ENCODE measurements at places on chromosomes 1 and 21.

DNA sequence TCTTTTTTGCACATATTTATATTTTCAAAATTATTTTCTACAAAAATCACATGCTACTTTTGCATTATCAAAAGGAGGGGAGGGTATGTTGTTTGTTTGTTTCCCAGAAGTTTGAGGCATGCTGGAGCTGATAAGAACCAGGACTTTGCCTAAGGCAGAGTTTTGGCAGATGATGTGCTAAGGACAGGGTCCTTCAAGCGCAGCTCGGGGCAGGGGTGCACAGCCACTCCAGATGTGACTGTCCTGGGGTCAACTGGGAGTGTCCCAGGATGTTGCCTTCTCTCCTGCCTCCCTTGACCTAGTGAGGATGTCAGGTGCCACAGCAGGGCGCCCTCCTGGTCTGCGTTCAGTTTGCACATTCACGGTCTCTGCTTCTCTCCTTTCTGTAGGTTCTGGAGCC, 42.6 kb upstream of the SRRM1 start:
- no peak for DNase-seq

- no peak for DNase-seq
Observed at GRCh38 chr1:220003610-220004299, 42.5 kb downstream of the EPRS1 start.

- no peak for DNase-seq
Observed at GRCh38 chr1:77250126-77250525, 30.9 kb upstream of the PIGK start.

- DNase-seq, result no peak
Observed at GRCh38 chr1:39489567-39490239, 1.7 kb upstream of the BMP8A start.

DNA sequence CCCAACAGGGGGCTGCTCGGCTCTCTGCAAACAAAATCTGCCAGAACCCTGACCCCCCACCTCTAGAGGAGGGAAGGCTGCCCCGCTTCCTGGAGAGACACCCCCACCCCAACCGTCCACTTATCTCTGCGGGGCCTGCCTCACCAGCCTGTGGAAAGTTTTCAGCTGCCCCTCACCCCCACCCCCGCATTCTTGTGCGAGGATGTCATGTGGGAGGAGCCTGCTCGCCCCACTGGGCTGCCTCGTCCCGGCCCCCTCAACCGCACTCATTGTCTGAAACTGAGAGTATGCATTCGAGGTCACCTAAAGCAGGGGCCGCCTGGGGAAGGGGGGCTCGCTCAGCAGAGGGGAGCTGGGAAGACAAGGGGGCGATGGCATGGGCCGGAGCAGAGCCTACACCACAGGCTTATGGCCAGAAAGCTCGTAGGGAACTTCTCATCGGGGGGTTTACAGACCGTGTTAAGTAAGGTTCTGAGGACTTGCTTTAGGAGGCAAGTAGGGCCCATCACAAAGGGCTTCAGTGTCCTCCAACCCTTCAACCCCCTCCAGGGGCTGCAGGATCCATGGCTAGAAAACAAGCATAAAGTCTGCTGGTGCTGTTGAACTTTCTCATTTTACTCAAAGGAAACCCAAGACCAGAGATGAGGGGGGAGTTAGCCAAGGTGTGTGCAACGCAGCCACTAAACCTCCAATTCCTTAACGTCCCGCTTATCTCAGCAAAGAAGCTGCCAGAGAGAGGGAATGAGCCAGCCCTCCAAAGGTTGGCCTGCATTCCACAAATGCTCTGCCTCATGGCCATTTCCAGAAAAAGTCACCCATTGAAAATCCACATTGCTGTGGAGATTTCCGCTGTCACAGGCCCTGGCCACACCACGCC, 9.4 kb downstream of the EPHA2 start:
- no peak for DNase-seq

DNA sequence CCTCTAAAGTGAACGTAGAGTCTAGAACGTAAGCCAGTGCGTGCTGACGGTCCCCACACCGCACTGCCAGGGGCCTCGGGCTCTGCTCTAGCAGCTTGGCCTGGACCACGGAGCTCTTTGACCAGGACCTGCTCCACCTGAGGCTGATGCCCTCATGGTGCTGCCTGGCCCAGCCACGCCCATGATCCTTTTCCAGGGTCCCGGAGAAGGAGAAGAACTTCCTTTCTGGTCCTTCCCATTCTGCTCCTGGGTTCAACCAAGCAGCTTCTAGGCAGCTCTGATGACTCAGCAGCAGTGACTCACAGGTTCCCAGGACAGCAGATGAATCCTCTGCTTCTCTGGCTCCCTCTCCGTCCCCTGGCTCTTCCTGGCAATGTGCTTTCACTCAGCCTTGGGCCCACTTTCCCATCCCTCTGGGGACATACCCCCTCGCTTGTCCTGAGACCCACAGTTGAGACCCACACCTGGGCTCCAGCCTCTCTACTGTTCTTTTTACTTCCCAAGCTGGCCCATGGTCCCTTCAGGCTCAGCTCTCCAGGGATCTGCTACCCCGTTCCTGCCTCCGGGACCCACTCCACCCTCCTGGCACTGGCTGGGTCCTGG, 246.3 kb upstream of the RAB4A start:
- no peak for DNase-seq

DNA sequence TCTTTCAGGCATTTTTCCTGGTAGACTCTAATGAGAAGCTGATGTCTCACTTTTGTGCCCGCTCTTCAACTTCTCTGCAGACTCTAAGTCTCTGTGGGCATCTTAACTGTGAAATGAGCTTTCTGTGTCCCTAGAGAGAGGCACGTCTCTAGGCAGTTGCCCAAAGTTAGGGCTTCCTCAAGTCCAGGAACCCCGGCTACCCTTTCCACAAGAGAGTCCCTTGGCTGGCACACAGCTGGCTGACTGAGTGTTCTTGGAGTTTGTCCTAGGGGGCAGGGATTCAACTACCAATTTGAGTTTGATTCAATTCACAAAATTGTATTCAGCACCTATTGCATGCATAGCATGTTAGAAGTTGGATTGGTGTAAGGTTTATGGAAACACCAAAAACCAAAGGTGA, 1.4 kb downstream of the GPR61 start:
- DNase-seq, result no peak

GRCh38 chr1:26405281-26405915, 5.2 kb upstream of the LIN28A start:
- no peak for DNase-seq

GRCh38 chr1:177142791-177143271, 21.7 kb downstream of the ASTN1 start:
- no peak for DNase-seq

DNA sequence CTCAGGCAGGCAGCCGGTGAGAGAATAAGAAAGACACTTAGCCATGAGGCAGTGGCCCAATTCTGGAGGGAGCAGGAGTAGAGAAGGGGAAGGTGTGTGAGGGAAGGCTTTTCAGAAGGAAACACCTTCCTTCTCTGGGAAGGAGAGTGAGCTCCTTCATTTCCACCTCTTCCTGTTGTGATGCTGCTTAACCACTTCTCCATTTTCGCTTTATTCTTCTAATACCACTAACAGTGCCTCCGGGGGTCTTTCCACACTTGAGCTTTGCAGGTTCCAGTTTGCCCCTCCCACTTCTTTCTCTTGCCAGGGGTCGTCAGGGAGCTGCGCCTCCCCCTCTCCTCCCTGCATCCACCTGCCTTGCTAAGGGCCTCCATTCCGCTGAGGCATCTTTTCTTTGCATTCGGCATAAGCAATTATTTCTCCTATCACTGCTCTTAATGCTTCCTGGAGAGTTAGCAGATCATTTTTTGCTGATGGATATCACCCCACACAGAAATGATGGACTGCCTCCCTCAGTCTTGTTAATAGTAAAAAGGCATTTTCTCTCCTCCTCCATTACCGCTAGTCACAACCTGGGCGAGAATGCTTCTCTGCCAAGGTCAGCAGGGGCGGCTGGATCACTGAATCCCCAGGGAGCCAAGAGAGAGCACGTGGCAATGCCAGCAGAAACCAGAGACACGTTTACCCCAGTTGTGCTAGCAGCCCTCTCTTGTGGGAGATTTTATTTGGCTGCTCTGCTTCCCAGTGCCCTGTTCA, 74.8 kb downstream of the ELAVL4 start:
- no peak for DNase-seq

DNA sequence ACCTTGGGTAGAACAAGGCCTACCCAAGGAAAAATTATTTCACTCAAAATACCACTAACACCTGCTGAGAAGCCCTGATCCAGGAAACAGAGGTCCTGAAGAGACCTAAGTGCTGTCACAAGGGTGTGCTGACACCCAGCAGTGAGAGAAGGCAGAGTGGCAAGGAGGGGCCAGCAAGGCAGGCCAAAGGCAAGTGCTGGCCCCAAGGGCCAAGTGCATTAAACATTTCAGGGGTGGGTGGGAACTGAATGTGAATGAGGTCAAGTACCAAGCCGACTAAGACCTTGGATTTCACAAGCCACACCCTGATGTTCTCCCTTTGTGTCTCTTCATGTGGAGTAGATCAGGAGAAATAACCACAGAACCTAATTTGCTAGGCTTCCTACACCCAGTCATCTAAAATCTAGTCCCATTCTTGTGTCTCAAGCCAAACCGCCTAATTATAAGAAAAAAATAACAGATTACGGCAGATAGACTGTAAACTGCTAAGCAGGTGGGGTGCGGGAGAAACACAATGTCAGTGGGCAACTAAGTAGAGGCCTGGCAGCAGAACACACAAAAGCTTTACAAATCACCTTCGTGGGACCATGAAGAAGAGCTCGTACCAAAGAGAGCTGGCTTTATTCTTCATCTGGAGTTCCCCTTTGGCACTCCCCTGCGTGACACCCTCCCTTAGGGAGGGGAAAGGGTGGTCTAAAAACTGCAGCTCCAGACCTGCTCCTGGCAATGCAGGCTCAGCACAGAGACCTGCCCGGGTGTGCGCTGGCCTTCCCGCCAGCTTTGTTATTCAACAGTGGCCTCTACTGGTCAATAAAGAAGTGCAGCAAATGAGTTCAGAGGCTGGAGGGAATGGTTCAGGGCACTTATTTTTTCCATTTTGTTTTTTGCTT, 8.7 kb downstream of the UBE2G2 start:
- DNase-seq, result peak; percentile 45

- no peak for DNase-seq
Observed at GRCh38 chr1:164830628-164831027, 271.6 kb downstream of the PBX1 start.

GRCh38 chr1:172809750-172810149, 150.8 kb downstream of the FASLG start:
- DNase-seq, result no peak

GRCh38 chr1:24085546-24085945, 26.4 kb downstream of the MYOM3 start:
- no peak for DNase-seq

GRCh38 chr1:44296806-44297205, 58.3 kb downstream of the ERI3 start:
- DNase-seq, result no peak

GRCh38 chr1:192609110-192610079, 26.6 kb upstream of the RGS13 start:
- peak; percentile 46 for DNase-seq

GRCh38 chr1:94094469-94095111, 26.4 kb downstream of the ABCA4 start:
- no peak for DNase-seq

DNA sequence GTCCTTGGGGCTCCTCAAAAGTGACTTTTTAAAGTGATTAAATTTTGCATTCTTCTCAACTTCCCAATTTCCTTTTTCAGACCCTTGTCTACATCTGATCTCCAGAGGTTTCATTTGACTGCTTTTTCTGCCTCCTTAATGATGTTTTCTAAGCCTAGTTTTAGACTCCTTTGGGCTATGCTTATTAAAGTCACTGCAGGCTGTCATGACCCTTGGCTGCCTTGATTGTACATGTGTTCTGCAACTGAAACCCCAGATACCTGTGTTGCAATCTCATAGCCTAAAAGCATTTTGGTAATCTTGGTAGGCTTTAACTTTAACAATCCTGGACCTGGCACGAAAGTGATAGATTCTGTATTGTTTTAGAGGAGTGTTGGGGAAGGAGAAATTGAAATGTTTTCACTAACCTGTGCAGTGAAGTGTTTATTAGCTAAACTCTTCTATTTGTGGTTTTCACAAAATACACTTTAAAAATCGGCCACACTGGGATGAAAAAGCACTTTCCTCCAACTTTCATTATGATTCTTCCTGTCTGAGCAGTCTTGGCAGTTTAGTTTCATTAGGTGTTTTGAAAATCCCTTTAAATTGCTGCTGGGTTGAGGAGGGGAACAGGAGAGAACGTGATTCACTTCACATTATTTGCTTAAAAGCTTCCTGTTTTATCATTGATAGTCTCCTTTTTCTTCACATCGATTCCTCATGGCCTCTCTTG, 4.9 kb downstream of the MACO1 start:
- no peak for DNase-seq

DNA sequence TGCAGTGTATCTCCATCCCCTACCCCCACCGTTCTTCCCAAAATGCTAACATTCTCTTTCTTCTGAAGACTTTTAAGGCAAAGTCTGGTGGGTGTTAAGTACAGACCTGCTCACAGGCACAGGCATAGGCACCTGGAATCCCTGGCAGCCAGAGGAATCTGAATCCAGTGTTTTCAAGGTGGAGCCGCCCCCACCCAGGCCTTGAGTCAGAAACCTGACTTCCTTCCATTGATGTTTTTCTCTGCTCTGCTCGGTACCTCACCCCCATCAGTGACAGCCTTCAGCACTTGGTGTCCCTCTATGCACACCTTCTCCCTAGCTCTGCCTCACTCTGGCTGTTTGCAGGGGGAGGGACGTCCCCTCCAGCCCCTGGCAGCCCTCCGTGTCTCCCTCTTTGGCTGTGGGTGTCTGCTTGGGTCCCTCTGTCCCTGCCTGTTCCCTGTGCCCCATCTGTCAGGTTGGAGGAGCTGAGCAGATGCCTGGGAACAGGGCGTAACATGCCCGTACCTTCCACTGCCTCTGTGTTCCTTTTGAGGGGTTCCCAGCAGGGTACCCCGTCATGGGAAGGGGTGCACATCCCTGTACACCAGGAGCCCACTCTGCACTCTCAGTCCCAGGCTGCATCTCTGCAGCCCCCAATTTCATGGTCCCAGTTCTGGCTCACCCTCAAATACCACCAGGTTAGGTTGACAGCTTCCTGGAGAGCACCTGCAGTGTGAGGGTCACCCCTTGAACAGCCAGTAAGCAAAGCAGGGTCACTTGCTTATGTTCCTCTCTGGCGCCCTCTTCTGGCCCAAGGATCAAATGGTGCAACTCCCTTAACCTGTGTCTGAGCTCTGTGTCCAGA, 6.7 kb downstream of the NCDN start:
- peak; percentile 81 for DNase-seq

DNA sequence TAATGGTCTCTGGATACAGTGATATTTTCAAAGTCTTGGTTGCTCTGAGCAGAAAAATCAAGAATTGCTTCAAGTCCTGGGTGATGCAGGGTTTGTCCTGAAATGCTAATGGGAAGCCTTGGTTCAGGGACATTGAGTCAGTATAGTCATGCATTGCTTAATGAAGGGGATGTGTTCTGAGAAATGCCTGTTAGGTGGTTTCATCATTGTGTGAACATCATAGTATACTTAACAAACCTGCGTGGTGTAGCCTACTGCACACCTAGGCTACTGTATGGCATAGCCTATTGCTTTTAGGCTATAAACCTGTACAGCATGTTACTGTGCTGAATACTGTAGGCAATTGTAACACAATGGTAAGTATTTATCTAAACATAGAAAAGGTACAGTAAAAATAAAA, 36.4 kb downstream of the TBCE start:
- DNase-seq, result no peak
